Left lung (tissue), 14 donors: ENCODE measurements at places on chromosomes 4 and X.

DNA sequence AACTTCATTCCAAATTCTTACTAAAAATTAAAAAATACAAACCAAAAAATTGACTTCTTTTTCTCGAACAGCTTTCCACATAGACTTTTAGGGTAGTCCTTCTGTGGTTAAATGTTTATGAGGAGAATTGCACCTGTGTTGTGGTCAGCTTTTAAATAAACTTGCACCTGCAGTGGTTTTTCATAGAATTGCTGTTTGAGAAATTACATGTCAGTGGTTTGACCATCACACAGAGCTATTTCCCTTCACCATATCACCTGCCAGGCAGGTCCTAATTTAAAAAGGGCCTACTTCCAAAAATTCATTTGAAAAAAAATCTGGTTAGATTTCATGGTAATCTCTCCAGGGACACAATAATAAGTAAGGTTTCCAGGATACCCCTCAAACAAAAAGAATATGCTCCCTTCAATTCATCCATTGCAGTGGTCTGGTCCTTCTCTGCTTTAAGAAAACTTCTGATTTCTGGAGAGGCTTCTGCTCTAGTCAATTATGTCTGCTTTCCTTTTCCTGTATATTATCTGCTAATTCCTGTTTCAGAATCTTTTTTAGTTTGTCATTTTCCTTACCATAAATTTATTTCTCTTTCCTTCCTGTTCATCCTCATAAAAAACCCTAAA, 9.8 kb upstream of the UTP3 start:
- DNase-seq, result no peak

DNA sequence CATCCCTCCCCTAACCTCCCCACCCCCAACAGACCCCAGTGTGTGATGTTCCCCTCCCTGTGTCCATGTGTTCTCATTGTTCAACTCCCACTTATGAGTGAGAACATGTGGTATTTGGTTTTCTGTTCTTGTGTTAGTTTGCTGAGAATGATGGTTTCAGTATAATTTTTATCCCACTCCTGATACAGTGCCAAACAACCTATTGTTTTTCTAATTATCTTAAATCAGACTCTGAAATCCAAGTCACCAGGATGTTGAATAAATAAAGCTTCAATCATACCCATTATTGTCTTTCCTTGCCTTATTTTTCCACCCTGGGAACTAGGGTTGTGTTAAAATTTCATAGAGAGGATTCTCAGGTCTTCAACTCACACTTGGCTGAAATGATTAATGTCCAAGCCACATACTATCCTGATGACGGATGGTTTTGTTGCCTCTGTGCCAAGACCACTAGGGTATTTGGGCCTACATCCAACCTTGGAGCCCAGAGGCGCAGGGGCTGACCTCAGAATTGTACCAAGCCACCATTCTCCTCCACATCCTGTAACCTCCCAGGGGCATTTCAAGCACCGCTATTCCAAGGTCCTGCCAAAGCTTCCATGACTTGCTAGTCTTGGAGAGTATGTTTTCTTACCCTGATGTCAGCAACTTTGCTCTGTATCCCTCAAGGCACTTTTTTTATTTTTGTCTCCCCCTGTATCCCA, 332.4 kb downstream of the ARHGAP24 start:
- DNase-seq, result no peak

- DNase-seq, result no peak
Observed at GRCh38 chr4:2599304-2599654, 62.8 kb downstream of the FAM193A start.

DNA sequence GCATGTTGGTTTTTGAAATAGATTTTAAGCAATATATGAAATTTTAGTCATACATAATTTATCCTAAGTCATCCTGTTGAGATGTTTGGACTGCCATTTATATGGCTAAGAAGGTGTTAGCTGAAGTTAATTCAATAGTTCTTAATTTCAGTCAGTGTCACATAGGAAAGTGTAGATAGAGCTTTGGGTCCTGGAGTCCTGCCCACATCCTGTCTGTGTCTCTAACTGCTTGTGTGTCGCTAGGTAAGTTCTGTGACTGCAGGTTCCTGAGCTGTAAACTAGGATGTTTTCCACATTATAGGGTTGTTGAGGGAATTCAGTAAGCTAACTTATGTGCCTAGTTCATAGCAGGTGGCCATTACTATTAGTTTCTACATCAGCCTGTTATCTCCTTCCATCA, 20.7 kb downstream of the OFD1 start:
- no peak for DNase-seq

GRCh38 chrX:14003876-14004425, 25.7 kb downstream of the GEMIN8 start:
- DNase-seq, result no peak

DNA sequence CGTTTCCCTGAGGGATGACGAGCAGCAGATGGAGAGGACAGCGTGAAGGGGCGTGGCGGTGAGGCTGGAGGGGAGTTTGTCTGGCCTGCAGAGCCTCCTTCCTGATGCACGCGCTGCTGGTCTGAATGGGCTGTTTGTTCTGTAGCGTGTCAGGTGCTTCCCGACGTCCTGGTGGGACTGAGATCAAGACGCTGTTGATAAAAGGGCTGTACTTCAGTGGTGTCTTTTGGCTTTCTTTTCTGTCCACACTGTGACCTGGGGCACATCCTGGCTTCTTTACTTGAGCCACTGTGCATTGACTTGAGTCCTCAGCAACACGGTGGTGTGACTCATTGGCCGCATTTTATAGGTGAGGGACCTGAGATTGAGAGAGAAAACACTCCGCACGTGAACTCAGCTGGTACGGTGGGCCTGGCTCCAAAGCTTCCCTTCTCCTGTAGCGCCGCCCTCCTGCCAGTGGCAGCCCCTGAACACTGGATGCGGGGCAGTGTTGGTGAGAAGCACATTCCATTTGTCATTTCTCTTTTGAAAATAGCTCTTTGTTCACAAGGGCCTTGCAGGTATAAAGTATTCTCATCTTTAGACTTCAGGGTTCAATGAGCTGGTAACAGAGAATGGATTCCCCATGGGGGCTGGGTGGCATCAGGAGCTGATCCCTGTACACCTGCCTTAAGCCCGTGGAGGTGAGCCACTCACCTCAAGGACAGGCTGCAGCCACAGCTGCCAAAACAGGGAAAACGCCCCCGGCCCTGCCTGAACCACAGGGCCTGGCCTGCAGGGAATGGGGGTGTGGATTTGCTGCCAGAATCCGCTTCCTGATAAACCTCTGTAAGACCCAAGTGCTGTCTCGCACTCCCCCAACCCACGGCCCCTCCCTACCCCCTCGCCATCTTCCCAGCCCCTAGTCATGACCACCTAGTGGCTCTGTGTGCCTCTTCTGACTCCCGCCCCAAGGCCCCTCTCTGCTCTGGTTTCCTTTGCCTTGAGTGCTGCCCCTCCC, 29.2 kb downstream of the NSG1 start:
- no peak for DNase-seq

DNA sequence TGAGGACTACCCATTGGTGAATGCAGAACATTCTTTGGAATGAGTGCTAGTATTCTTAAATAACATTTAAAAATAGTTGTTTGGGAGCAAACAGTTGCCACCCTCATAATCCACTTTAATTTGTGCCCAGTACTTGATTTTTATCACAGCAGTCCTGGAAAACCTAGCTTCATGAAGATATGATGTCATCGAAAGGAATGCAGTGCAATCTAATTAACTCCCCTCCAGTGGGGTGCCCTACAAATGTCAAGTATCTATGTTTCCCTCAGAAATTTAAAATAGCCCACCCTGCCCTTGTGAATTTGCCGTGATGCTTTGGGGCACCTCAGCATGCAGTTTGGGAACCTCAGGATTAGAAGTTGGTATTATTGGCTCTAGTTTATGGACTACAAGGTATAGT, 5.4 kb downstream of the RAB9A start:
- no peak for DNase-seq

GRCh38 chr4:80694171-80694570, 336.3 kb upstream of the BMP3 start:
- no peak for DNase-seq

DNA sequence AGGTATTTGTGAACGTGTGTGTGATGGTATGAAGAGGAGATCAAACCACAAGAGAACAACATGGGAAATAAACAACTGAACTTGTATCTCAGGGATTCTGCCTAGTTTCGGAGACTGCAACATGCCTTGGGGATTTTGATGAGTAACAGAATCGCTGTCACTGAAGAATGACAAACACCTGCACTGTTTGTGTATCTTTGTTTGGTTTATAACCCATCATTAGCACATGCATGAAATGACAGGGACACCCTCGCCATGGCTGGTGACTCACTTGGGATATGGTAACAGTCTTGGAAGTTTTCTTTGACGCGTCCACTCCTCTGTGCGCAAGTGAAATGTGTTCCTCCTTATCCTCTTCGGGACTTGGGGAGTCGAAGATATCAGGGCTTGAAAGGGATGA, 30.3 kb upstream of the MAP3K15 start:
- DNase-seq, result no peak
